DND-41 (cell line): ENCODE measurements at places on chromosomes 11 and 22.
A peak's percentile ranks its signal among the peaks of the same experiment; 100 is the strongest.

DNA sequence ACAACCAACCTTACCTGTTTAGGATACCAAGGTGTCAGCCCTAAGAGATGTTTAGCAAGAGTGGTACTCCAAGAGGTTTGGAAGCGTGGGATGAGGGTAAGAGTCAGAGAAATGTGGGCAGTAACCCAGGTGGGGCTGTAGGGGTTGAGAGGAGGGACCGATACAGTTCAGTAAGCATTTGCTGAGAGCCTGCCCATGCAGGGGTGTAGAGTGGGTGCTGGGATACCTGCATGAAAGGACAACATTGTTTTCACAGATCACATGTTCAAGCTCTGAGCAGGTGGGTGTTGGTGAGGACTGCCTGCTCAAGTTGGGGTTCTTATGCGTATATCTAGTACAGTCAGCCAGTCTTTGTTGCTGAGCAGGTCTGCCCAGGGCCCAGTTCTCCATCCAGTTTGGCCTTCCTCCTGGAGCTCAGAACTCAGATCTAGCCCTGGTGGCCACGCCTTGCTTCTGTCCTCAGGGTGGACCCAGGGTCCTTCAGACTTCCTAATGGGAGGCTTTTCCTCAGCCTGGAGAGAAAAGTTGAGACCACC is 14.8 kb downstream of the PPFIBP2 start:
- DNase-seq, result no peak

DNA sequence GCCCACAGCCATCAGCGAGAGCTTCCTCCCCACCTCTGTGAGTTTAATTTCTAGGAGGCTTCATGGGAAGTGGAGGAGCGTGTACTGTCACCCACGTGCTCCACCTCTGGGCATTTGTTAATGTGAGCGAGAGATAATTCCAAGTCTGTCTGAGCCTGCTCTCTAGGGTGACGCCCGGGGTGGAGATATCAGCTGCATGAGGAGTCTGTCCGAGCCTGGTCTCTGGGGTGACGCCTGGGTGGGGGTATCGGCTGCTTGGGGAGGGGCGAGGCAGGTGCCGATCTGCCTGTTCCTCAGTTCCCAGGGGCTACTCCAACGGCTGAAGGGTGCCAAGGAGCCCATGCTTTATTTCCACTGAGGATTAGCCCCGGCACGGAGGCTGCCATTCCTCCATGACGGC is 735.0 kb downstream of the BRD1 start:
- DNase-seq, result no peak

DNA sequence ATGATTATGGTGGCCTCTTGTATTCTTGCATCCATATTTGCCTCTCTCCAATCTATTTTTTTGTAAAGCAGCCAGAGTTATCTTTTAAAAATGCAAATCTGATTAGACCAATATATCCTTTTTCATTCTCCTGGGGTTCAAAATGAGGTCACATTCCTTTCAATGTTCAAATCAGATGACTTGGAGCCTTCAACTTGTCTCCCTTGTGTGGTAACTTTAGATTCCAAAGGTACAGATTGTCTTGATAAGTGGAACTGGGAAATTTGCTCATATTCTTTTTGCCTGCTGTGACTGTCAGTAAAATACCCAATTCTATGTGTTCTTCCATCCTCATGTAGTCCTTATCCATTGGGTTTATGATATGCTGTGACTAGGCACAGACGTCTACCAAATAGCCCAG is 15.1 kb upstream of the CAPRIN1 start:
- no peak for DNase-seq

GRCh38 chr22:36540867-36541642 is 12.1 kb upstream of the EIF3D start:
- DNase-seq, result no peak

- DNase-seq, result no peak
Measured at GRCh38 chr11:116986521-116987105, 111.6 kb downstream of the SIK3 start.

GRCh38 chr22:48403521-48404403 is 1423.9 kb downstream of the BRD1 start:
- DNase-seq, result no peak

- no peak for DNase-seq
Measured at GRCh38 chr22:24486501-24486921, 8.6 kb upstream of the UPB1 start.

DNA sequence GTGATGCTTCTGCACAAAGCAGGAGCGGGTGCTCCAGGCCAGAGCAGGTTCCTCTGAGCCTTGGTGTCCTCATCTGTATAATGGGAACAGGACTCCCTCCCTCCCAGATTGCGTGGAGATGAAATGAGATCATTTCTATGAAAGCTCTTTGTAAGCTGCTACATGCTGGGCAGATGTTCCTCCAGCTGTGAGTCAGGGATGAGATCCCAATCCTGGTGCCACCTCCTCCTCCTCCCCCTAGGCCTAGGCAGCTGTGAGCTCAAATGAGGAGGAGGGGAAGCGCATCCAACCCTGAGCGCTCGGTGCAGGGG is 7.0 kb upstream of the CABP2 start:
- DNase-seq, result no peak

DNA sequence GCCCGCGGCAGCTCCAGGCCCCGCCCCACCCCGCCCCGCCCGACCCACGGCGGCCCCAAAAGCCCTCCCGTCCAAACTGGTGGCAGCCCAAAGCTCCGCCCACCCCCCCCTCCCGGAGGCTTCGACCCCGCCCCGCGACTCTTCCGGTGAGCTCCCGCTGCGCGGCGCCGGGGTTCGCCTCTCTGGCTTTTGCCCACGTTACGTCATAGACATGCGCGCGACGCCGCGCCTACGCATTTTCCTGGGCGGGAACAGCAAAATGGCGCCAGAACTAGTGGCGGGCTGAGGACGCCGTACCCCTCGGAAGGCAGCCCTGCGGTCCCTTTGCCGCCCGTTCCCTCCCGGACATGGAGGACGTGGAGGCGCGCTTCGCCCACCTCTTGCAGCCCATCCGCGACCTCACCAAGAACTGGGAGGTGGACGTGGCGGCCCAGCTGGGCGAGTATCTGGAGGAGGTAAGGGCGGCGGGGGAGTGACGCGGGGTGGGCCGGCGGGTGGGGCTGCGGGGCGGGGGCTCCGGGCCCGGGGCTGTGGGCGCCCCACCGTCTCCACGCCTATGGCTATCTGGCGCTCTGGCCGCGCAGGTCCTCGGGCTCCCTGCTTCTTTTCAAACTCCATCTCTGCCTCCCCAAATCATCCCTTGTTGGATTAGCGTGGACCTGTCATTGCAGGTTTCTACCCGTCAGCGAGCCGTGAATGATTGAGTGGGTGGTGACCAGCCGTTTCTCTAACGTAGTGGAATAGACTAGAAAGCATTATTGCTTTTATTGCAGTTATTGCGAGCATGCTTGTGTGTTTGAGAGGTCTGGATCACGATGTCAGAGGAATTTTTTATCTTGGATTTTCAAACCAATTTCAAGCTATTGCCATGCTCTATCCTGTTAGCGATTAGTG is at the start of gene NCAPH2:
NCAPH2 (plus strand) TSS at position 234 of the 894 bp plus-strand sequence; CDS start at position 348, 114 bp downstream.
- peak; percentile 98 for DNase-seq
